ENCODE measurements at places on chromosomes 3 and 15. TPM values are rescaled to one million over a fixed set of nuclear protein-coding genes. Genes with fewer than 3 reads are reported as not detected.

GRCh38 chr3:52245322-52246263, at the start of gene PPM1M:
TSS of gene PPM1M (plus strand) at chr3:52245759. CDS start at chr3:52245825, 66 bp downstream.
- DNase-seq, result peak; percentile 78

DNA sequence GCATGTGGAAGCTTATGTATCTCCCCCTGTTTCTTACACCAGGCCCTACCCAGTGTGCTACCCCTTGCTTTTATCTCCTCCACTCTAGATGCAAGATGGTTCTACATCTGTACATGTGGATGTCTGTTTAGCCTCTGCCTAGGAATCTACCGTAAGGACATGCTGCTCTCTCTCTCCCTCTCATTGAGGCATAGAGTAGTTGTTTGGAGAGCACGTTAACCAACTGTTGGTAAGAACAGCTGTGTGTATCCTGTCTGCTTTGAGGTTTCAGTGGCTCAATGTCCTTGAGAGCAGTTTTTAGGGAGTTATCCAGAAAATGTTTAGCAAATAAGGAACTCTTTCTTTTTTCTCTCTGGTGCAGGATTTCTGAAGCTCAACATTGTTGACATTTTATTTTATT, 152.8 kb downstream of the DNAJB8 start:
- no peak for DNase-seq

DNA sequence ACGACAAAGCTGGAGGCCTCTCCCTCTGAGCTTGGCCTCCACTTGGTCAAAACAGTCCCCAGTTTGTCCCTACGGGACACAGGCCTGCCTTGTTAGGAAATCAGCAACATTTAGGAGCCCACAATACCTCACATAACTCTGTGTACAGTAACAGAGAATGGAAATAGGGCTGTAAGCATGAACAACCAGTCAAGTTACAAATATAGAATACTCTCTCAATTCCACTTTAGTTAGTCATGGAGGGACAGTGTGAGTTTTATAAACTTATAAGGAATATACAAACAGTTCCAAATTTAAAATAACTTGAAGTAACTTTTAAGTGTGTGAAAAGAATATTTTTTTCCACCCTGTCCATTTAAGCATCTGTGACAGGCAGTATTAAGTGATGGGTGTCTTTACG, 129.4 kb downstream of the PGPEP1L start:
- no peak for DNase-seq

DNA sequence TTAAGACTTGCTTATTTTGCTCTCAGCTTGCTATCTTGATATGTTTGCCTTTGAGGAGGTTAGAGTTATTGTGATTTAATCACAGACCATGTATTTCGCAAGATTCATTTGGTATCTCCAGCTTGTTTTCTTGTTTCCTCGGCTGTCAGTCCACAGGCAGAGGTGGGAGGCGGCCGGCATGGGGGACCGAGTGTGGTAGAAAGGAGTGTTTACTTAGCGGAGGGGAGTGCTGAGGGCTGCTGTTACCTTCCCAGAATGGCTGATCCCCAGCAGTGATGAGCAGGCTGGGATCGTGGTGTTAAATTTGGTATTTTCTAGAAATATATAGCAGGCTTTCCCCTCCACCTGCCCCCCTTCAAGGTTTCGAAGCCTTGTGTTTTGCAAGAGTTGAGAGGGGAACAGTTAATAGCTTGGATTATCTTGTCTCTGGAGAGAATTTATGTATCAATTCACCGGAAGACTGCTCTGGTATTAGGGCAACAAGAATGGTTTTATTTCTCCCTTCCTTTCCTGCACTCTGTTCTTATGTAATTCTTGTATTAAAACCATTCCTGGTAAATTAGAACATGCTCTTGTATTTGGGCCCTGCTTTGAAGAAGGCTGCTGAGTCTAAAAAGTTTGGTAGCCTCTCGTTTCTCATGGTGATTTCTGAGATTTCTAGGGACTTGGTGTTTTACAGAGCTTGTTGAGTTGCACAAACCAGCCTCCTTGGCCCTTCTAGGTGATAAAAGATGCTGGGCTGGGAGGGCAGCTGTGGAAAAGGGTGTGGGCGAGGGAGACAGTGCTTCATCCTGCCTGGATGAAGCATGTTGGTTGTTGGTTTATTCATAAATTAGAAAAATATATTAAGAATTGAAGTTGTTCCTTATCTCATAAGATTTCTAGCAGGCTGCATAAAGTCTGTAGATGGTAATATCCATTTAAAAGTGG, 151.4 kb downstream of the IGF1R start:
- DNase-seq, result no peak

GRCh38 chr3:185420762-185421161, 57.8 kb downstream of the MAP3K13 start:
- DNase-seq, result no peak

DNA sequence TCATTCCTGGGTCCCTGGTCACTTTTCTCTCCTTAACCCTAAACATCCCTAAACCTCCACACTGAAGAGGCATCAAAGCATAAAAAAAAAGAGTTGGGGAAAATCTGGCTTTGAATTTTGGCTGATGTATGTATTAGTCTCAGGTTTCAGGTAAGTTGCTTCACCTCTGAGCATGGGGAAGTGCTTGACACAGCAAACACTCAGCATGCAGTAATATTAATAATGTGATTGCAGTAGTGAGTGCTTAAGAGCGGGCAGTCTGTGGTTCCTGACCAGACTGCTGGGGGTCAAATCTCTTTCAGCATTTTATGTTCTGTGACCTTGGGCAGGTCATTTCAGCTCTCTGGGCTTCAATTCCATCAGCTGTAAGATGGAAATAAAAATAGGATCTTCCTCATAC, 467.9 kb downstream of the SOX2 start:
- no peak for DNase-seq

DNA sequence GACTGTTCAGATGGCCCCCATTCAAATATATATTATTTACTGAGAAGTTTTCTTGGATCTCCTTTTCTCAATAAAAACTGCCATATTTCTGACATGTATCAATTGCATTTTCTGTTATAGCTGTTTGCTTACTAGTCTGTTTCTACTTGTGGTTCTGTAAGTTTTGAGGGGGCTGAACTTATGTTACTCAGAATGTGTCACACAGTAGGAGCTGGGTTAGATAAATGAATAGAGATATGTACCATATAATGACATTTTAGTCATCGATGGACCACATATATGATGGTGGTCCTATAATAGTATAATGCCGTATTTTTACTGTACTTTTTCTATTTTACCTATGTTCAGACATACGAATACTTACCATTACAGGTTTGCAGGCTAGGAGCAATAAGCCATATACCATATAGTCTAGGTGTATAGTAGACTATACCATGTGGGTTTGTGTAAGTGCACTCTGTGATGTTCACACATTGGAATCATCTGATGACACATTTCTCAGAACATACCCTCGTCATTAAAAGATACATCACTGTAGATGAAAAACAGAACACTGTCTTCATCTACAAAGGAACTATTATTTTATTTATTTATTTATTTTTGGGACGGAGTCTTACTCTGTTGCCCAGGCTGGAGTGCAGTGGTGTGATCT, 22.3 kb downstream of the PPP4R2 start:
- no peak for DNase-seq

DNA sequence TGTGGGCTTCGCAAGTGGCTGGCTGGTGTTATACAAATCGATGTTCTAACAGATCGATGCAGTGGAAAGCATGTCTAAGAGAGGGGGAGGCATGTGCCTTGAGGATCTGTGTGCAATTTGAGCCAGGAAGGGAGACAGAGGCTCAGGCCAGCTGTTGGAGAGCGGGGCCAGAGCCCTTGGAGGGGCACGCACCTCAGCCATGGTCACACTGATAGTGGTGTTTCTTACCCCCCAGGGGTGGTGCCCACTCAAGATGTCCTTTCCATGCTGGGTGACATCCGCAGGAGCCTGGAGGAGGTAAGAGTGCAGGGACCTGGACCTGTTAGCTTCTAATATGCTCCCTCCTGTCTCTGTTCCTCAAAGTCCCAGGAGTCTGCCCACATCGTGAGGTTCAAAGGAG, 3.8 kb upstream of the ABTB1 start:
- no peak for DNase-seq

DNA sequence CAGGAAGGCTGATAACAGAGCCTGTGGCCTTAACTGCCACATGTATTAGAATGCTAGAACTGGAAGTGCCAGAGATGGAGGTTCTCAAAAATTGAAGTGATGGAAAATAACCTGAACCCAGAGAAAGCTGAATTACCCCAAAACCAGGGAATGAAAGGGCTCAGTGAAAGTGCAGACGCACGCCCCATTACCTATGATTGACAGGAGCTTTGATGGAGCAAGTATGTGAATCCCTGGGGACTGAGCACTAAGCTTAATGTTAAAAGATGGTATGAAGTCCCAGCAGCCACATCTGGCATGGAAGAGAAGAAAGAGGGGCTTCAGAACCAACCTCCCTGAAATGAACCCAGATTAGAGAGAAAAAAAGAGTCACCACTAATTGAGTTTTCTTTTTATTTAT, 118.4 kb upstream of the FHIT start:
- DNase-seq, result no peak

- no peak for DNase-seq
These were observed 81.7 kb downstream of the HCN4 start for GRCh38 chr15:73287019-73287418.

DNA sequence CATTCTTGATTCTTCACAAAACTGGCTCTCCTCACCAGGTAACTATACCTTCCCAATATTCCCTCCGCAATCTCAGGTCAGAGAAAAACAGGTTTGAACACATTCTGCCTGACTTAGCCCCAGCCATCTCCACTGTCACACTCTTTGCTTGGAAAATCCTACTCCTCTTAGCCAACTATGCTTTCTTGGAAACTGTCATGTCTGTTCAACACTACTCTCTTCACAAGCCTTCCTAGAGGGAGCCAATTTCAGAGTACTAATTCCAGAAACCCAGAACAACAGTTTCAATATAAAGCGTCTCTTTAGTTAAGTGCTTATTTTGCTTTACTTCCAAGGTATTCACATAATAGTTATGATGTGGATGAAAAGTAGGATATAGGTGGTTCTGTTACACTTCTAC, 21.7 kb downstream of the MTMR10 start:
- DNase-seq, result no peak

DNA sequence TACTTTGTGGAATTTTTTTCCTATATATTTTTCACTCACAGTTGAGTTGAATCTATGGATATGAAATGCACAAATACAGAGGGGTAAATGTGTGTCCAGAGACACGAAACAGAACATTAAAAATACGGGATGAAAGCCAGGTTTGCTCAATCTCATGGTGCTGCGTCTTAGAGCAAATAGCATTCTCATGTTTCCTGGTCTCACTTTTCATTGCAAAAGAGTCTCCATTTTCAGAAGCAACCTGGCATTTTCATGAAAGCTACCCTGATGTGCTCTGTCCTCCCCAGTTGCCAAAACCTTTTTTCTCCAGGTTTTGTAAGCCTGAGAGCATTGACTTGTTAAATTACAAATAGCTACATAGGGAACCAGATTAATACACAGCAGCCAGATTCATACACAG, 49.5 kb upstream of the MBNL1 start:
- no peak for DNase-seq

DNA sequence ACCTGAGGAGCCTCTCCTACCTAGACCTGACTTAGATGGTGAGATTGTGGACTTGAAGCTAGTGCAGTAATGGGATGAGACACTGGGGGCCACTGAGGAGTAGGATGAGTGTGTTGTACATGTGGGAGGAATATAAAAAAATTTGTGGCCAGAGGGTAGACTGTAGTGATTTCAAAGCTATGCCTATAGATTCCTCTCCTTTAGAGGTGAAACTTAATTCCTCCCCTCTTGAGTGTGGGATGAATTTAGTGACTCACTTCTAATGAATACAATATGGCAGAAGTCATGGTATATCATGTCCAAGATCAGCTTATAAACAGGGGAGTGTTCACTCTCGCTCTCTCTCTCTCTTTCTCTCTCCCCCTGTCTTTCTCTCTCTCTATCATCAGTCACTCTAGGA, 6.7 kb downstream of the ZNF860 start:
- no peak for DNase-seq

DNA sequence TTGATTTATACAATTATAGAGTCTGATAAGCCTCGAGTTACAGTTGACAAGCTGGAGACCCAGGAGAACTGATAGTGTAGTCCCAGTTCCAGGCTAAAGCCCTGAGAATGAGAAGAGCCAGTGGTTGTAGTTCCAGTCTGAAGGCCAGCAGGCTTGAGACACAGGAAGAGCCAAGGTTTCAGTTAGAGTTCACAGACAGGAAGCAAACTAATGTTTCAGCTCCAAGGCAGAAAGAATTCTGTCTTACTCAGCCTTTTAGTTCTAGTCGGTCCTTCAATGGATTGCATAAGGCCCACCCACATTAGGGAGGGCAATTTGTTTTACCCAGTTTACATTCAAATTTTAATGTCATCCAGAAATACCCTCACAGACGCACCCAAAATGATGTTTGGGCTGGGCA, 102.7 kb downstream of the CDIN1 start:
- no peak for DNase-seq

DNA sequence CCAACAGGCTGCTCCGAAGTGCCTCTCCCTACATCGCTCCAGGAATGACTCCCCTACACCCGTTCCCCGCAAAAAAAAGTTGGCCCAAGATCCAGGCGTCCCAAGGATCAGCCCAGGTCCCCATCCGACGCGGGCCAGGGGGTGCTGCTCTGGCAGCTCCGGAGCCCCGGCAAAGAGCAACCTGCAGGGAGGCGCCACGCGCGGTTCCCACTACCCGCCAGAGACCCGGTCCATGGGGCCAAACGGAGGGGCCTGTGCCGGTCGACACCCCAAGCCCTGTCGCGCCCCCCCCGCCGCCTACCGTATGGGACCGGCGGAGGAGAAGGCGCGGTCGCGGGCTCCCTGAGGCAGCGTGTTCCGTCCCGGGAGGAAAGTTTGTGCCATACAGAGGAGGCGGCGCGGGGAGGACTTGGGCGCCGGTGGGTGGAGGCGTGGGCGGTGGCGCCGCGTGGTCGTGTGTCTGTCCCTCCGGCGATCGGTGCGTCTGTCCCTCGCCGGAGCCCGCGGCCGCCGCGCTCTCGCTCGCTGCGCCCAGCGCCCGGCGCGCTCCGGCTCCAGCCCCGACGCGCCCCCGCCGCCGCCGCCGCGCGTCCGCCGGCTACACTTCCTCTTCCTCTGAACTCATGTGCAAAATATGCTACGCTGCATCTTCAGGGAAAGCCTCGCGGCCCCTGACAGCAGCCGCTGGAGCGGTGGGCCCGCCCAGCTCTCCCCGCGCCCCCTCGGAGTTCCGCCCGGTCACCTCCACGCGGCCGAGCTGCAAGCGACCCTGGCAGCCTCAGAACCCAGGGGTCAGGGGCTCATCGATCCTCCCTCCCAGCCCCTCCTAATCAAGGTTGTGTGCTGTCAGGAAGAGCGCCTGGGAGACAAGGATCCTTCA, at the start of gene RFTN1:
Gene RFTN1 (minus strand): TSS at position 559 of the 880 bp plus-strand sequence. CDS start 19,830 bp downstream, outside the sequence.
- DNase-seq, result peak; percentile 84

DNA sequence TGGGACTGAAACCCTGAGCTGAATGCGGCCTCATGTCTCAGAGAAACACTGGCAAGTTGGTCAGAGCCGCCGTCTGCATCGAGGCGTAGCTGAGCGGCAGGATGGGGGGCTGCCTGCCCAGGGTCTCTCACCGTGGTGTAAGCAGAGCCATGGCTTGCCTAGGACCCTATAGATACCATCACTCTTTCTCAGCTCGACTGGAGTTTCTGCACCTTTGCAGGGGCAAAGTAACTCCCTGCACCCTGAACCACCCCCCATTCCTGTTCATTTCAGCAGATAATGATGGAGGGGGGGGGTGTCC, 28.4 kb upstream of the NR2E3 start:
- DNase-seq, result no peak

- DNase-seq, result no peak
These were observed 51.6 kb upstream of the FSIP1 start for GRCh38 chr15:39834256-39834655.

- no peak for DNase-seq
These were observed 4.0 kb downstream of the AP2M1 start for GRCh38 chr3:184178521-184179138.

Gene PRKCD
- 16.9 TPM for total RNA-seq

Gene ANKUB1
- not detected for total RNA-seq

Gene SLITRK3
- not detected for total RNA-seq

Gene SPRED1
- total RNA-seq, result 9.9 TPM

Measured in Right ventricle myocardium inferior (tissue), 1 donor.